ENCODE measurements at places on chromosomes 2 and 18.

GRCh38 chr2:236536727-236537398, 32.8 kb upstream of the ACKR3 start:
- no peak for DNase-seq

DNA sequence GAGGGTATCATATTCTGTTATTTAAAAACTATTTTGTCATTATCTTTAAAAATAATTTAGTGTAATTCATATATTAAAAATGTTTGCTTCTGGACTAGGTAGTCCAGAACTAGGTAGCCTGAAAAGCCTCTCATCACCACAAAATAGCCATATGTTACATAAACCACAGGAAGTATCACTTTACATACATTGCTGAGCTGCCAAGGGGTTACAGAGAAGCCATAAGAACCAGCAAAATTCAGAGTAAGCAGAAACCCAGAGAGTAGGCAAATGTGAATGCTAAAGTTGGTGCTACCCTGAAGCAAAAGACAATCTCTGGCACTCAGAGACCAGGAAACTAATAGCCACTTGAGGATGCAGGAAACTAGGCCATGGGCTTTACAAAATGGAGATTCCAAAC, 60.9 kb downstream of the LOXHD1 start:
- no peak for DNase-seq

DNA sequence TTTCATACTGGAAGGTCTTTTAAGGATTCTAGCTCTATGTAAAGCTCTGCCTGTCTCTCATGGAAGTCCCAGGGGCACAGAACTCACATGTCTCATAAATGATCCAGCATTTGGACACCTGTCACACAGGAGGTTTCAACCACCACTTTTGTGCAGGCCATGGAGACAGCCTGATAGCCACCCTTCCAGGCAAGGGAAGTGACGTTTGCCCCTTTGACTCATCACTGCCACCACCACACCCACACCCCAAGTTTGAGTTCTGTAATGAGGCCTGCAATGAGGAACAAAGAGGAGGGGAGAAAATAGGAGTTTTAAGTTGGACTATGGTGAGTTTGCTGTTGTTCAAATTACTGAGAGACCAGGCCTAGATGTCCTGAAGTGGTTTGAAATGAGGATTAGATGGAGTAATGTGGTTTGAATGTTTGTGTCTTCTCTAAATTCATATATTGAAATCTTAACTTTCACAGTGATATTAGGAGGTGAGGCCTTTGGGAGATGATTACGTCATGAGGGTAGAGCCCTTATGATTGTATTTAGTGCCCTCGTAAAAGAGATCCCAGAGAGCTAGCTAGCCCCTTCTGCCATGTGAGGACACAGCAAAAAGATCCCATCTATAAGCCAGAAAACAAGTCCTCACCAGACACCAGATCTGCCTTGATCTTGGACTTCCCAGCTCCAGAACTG, 175.3 kb upstream of the EPHA4 start:
- no peak for DNase-seq

DNA sequence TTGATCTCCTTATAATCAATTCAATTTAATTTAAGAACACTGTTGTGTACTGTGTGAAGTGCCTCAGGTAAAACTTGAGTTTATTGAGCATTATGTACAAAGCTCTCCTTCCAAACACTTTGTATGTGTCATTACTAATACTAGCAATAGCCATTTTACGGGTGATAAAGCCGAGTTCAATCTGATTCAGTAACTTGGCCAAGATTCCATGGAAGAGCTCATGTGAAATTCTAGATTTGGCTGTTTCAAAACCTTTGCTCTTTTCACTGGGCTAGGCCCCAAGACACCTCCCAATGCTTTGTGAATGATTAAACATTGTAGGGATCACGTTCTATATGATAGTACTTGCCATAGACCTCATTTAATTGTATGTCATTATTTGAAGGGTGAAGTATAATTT, 8.9 kb upstream of the NFE2L2 start:
- no peak for DNase-seq

DNA sequence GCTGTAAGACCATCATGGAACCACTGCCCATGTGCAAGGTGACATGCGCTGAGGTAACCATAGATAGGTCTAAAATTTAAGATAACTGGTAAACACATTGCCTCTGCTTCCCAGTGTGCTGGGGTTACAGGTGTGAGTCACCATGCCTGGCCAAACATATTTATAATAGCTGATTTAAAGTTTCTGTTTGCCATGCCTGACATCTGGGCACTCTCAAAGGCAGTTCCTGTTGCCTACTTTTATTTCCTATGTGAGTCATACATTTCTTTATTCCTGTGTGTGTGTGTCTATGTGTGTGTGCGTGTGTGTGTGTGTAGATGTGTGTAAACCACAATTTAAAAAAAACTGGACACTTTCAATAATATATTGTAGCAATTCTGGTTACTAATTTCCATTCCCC, 415.2 kb upstream of the NETO1 start:
- DNase-seq, result no peak

- no peak for DNase-seq
Observed at GRCh38 chr2:2655453-2656114, 324.5 kb upstream of the MYT1L start.

GRCh38 chr2:134783912-134784311, 54.5 kb upstream of the ACMSD start:
- DNase-seq, result no peak

GRCh38 chr2:239238381-239238780, 162.4 kb downstream of the HDAC4 start:
- DNase-seq, result no peak

DNA sequence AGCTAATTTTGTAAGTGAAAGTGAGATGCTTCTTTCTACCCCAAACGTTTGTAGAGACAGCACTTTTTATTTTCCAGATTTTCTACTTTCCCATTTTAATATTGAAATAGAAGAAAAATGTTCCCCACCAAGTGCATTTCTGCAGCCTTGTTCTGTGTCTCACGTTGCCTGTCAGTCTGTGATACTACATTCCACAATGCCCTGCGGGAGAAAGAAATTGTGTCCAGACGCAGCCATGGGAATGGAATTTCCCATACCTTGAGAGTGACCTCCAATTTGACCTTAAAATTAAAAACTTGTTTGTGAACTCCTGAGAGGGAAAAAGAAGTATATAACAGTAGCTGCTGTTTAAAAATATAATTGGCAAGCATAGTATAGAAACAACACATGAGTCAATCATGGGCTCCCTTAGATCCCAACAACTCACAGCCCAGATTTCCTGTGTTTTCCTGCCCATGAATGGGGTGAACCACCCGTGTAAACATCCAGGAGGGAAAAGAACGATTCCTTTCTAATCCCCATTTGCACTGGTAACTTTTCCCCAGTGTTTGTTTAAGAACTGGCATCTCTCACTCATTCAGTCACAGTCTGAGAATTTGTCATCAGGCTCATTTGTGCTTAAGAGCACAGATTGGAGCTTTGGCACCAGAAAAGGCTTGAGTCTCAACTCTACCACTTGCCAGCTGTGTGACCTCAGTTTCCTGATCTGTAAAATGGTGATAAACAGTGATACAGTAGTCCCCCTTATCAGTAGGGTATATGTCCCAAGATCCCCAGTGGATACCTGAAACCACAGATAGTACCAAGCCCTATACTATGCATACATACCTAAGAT, 166.1 kb upstream of the ZNF521 start:
- no peak for DNase-seq

DNA sequence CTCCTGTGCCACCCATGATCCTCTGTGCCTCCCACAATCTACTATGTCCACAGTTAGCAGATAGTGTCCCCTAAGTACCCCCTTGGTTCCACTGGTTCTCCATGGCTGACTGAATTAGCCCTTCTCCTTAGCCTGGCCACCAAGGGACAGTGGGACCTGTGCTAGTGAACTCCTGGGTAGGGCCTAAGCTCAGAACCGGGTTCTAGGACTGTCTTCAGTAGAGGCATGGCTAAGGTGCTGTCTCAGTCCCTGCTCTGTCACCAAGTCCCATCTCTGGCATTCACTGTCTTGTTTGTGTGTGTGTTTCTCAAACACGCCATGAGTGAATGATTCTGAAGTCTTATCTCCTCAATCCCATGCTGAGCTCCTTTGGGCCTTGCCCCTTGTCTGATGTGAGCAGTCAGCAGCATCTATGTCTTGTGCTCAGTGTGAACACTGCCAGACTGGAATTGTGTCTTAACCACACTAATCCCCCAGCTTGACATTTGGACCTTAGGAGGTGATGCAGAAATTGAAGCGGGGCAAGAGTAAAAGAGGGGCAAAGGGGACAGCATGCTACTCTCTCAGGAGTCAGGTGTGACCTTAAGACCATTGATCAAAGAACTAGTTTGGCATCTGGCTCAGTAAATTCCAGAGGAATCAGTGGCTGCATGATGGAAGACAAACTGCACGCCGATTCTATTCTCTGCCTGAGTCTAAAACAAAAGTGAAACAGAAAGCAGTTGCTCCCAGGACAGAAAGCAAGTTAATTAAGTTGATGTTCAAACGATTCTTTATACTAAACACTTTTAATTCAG, 190.5 kb downstream of the ALPK2 start:
- no peak for DNase-seq

DNA sequence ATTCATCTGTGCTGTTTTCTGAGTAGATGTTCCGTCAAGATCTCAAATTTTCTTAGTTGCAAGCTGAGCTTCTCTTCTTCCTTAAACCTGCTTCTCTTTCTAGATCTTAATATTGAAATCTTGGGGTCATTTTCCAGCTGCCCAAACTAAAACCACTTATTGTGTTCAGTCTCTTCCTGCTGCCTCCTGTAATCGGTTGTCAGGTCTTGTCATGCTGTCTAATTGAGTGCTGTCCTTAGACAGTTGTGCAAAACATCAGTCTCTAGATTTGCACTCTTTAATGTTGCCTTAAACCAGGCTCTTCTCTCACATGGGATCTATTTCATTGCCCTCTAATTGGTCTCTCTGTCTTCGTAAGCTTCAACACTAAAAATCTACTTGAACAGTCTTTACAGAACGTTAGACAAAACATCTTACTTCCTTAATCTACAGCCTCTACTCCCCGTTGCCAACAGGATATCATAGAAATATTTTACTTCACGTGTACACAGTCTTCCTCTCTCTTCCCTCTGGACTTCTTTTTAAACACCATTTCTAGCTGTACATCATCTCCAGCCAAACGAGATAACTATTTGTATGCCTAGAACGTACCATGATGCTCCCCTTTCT, 34.9 kb downstream of the GPD2 start:
- no peak for DNase-seq

DNA sequence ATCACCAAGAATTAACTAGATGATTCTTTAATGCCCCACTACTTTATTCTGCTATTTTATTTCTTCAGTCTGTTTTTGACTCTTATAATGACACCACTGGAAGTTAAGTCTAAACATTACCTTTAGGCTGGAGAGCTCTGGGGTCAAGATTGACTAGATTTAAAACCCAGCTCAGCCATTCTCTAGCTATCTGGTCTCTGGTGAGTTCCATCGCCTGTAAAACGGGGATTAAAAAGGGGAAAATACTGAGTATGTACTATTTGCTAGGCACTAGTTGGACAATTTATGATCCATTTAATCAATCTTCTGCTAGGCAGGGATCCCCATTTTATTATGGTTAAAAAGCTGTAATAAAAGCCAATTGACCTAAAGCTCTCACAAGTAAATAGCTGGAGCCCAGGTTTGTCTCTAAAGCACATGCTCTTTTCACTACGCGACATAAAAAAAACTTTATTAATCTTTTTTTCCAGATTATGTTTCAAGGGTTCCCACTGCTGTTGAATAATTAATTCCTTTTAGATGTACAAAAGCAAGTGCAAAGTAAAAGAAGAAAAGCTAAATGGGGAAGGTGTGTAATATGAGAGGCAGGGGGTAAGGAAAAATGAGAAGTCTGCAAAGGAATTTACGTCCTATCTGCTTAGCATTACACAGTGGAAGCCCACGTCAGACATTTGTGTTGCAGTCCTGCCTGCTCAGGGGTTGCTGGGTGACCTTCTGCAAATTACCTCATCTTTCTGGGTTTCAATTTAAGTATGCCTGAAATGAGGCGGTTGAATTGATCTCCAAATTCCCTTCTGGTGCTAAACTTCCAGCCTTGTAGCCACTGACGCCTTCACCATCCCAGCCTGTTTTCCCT, 918 bp upstream of the NABP1 start:
- no peak for DNase-seq

DNA sequence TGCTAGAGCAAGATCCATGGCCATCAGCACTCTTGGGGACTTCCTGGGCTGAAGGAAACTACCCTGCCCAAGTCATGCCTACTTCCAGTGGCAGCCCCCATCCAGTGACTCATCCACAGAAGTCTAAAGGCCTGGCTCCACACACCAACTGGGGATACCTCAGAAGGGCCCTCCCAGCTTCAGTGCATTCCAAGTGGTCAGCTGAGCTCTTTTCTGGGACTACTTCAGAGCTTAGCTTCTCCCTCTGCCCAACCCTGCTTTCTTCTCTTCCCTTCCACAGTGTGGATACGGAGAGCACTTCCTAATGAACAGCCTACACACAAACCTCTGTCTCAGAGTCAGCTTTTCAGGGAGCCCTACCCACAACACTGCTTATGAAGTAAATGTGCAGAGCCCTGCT, 66.5 kb downstream of the CLHC1 start:
- DNase-seq, result no peak

All from NCI-H187 treated with DMSO at 0.1 percent for 48 hours (cell line).